Liver (tissue), 10 donors: ENCODE measurements at places on chromosomes 1 and 21.
A peak's percentile ranks its signal among the peaks of the same experiment; 100 is the strongest.

GRCh38 chr1:80540596-80540995, 1260.1 kb upstream of the ADGRL2 start:
- no peak for DNase-seq

- DNase-seq = no peak
Observed at GRCh38 chr1:169094897-169095569, 11.5 kb upstream of the ATP1B1 start.

- no peak for DNase-seq
Observed at GRCh38 chr1:204194771-204195170, 1.5 kb downstream of the KISS1 start.

DNA sequence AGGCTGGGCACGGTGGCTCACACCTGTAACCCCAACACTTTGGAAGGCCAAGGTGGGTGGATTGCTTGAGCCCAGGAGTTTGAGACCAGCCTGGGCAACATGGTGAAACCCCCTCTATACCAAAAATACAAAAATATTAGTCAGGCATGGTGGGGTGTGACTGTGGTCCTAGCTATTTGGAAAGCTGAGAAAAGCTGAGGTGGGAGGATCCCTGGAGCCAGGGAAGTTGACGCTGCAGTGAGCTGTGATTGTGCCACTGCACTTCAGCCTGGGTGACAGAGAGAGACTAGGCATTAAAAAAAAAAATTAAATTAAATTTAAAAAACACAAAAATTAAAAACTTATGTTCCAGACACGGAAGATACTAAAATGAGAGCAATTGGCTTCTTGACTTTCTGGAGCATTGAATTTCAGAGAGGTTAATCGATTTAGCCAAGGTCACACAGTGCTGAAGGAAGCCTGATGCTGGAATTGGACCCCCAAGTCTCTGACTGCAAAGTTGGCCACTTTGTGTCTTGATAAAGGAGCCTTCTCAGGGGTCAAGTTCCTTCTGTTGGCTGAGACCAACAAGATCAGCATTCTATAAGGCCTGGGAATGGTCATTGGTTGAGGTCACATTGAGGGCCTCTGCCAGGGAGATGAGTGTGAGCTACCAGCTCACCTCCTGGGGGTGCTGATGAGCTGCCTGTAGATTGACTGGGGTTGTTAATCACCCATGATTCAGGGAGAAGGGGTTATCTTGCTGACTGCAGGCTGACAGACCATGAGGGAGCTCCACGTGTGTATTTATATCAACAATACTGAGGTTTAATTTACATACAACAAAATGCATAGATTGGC, 54.3 kb downstream of the RPS6KA1 start:
- peak; percentile 40 for DNase-seq

DNA sequence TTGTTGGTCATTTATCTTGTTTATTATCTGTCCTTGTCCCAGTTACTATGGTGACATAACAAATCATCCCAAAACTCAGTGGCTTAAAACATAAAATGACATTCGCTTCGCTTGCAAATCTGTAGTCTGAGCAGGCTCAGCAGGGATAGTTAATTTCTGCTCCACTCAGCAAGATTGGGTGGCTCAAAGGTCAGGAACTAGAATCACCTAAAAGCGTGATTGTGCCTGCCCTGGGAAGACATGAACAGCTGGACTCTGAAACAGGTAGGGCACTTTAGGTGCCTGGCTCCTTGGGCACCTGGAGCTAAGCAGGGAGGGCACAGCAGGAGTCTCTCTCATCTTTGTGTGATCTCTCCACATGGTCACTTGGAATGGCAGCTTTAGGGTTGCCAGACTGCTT, 14.7 kb upstream of the TRAF3IP3 start:
- DNase-seq = no peak

GRCh38 chr1:167093846-167094516, at the start of gene STYXL2:
Gene STYXL2 (plus strand): TSS chr1:167094075. CDS start chr1:167094850, 775 bp downstream.
- DNase-seq = no peak

DNA sequence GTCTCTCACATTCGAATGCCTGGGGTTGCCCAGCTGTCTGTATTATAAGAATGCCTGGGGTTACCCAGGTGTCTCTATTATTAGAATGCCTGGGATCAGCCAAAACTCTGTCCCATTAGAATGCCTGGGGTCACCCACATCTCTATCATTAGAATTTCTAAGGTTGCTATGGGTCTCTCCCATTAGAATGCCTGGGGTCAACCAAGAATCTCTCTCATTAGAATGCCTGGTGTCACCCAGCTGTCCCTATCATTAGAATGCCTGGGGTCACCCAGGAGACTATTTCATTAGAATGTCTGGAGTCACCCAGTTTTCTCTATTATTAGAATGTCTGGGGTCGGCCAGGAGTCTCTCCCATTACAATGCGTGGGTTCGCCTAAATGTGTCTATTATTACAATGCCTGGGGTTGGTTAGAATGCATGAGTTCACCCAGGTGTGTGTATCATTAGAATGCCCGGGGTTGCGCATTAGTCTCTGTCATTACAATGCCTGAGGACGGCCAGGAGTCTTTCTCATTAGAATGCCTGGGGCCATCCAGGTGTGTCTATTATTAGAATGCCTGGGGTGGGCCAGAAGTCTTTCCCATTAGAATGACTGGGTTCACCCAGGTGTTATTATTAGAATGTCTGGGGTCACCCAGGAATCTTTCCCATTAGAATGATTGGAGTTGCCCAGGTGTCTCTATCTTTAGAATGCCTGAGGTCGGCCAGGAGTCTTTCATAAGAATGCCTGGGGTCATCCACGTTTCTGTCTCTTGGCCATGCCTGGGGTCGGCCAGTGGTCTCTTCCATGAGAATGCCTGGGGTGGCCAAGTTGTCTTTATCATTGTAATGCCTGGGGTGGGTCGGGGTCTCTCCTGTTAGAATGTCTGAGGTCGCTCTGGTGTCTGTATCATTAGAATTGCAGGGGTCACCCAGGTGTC, 59.6 kb downstream of the RNF187 start:
- no peak for DNase-seq

- no peak for DNase-seq
Observed at GRCh38 chr1:116740746-116741145, 13.5 kb upstream of the CD2 start.

DNA sequence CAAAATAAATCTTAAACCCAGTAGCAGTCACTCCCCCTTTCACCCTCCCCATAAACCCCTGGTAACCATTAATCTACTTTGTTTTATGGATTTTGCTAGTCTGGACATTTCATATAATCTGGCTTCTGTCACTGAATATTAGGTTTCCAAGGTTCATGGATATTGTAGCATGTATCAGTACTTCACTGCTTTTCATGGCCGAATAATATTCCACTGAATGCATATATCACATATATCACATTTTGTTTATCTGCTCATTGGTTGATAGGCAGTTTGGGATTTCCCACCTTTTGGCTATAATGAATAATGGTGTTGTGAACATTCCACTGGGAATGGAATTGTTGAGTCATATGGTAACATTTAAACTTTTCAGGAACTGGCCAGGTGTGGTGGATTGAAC, 4.6 kb upstream of the WDR4 start:
- DNase-seq = no peak

GRCh38 chr1:1283821-1284220, 3.6 kb downstream of the SCNN1D start:
- no peak for DNase-seq

DNA sequence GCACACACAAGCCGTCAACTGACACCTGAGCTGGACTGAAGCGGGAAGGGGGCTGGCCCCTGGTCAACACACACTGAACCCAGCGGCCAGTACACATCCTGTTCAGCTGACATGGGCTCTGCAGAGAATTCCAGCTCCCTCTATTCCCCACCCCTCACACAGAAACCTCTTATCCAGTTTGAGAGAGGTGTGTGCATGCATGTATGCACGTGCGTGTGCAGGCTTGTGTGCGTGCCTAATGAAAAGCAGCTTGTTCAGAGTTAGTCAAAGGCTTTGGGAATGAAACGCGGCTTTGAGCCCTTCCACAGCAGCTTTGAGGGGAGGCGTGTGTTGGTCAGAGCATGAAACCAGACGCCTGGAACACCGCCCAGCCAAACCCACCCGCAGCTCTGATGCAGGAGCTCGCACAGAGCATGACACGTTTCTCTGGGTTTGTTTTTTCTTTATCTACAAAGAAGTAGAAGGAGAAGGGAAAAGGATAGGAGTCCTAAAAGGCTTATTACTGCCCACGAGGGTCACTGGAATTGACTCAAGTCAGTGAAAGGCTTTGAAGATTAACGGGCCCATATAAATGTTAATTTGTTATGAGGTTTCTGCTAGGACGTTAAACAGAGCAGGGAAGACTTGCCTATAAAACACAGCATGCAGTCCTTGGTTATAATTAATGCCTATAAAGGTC, 184.2 kb downstream of the ETS2 start:
- peak; percentile 52 for DNase-seq

- no peak for DNase-seq
Observed at GRCh38 chr1:10510520-10511493, 36.1 kb downstream of the PEX14 start.

DNA sequence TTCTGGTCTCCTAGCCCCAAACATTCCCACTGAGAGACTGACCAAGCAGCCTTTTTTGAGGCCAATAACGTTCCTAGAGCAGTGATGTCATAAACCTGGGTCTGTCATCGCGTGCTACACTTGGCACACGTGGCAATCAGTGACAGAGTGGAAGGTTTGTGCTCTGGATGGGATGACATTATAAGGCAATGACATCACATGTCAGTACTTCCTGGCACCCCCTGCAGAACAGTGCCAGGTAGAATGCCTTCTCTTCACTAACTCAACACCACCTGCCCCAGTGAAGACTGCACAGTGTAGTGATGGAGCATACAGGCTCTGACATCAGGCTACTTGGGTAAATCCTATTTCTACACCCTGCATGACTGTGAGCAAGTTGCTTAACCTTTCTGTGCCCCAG, 5.4 kb upstream of the ZNF648 start:
- no peak for DNase-seq

DNA sequence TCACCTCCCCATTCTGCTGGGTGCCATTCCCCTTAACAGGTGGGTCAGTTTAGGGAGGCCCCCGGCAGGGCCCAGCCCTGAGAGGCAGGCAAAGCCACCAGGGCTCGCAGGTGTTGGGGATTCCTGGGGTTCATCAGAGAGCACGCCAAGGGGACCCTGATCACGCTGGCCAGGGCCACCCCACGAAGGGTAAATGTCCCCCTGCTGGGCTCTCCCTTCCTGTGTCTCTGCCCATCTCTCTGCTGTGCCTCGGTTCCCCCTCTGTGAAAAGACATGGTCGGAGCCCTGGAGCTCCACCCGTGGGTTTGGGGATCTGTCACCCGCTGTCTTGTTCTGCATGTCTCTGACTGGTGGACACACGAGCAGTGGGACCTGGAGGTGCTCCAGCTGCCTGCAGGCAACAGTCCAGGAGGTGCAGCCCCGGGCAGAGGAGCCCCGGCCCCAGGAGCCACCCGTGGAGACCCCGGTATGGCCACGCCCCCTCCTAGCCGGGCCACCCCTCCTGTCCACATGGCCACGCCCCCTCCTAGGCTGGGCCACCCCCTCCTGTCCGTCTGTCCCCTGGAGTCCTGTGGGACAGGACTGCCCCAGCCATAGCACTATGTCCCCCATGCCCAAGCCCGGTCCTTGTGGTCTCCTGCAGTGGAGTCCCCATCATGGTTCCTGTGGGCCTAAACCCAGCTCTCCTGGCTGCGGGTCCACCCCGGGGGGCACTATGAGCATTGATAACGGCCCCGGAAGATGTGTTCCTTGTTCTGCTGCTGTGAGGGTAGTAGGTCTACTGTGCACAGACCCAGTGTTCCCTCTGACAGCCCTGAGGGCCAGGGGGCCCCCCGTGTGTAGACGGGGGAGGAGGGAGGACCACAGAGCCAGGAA, 6.5 kb downstream of the AIRE start:
- no peak for DNase-seq

DNA sequence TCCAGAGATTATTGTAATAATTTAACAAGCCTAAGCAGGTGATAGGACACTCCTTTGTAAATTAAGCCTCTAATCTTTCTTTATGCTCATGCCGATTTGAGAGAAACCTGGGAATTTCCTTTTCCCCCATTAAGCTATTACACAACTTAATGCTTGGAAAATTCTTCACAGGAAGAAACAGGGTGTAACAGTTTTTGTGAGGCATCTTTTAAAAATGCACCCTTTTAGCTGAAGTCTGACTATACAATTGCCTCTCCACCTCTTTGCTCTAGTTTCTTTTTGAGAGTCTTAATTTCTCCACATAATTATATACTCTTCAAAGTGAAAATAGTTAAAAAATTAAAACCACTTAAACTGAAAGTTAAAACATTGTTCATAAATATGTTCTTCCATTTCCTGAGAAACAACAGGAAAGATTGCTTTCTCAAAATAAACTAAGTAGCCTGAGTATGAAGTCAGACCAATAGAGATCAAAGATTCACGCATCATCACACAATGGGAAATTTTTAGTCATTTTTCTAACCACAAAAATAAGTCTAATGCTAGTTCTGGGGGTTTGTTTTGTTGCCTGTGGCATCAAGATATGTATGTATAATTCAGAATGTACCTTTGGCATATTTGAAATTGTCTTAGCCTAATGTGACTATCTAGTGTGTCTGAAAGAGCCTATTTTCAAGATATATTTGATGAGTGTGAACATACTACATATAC, 34.7 kb downstream of the LRRC8D start:
- DNase-seq = no peak

DNA sequence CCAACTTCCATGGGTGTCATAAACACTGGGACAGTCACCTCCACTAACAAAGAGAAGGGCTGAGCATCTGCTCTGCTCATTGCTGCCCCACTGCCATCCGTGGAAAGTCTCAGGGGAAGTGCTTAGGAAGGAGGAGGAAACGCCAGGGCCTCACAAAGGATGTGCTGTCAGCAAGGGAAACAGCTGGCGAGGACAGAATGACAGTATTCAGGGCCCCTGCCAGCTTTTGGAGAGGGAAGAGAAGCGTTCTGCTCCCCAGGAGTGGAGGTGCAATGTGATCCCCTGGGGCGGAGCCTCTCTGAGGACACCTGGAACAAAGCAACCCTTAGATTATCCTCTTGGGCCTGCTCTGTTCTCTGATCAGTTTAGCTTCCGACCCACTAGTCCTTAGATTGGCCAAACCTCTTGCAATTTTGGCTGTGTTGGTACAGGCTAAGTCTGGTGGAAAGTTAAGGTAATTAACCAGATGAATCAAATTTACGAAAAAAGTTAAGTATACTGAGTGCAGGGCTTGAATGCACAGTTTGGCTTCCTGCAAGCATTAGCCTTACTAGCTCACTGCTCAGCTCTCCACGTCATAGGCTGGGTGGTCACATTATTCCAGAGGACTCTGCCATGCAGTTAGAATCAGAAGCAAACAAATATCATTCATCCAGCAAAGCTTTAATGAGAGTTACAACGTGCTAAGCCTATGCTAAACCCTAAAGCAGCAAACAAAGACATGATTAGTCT, 170.2 kb upstream of the NFIA start:
- DNase-seq = no peak

- DNase-seq = no peak
Observed at GRCh38 chr21:42532466-42533181, 19.0 kb downstream of the SLC37A1 start.

- no peak for DNase-seq
Observed at GRCh38 chr1:234763367-234763766, 153.4 kb upstream of the IRF2BP2 start.

- DNase-seq = no peak
Observed at GRCh38 chr1:53295295-53295694, 32.6 kb downstream of the LRP8 start.

- no peak for DNase-seq
Observed at GRCh38 chr21:35120631-35121180, 71.6 kb upstream of the RUNX1 start.
